ENCODE measurements at places on chromosomes 3 and 15. TPM values are rescaled to one million over a fixed set of nuclear protein-coding genes. Genes with fewer than 3 reads are reported as not detected.

DNA sequence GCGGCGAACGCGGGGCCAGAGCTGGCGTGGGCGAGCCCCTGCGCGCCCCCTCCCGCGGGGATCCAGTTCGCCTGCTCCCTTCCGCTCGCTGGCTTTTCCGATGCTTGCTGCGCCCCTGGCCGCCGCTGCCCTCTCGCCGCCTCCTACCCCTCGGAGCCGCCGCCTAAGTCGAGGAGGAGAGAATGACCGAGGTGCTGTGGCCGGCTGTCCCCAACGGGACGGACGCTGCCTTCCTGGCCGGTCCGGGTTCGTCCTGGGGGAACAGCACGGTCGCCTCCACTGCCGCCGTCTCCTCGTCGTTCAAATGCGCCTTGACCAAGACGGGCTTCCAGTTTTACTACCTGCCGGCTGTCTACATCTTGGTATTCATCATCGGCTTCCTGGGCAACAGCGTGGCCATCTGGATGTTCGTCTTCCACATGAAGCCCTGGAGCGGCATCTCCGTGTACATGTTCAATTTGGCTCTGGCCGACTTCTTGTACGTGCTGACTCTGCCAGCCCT, 721 bp downstream of the P2RY1 start:
- H3K4me3 ChIP-seq = peak overlapping the region; percentile 76
- H3K4me1 ChIP-seq = no peaks in the 10 kb centered on the region
- peak overlapping the region; percentile 78 for H3K27ac ChIP-seq
- DNase-seq = no peak
- no peaks in the 10 kb centered on the region for H3K36me3 ChIP-seq

Gene CNTN4
- 5.3 TPM for total RNA-seq

DNA sequence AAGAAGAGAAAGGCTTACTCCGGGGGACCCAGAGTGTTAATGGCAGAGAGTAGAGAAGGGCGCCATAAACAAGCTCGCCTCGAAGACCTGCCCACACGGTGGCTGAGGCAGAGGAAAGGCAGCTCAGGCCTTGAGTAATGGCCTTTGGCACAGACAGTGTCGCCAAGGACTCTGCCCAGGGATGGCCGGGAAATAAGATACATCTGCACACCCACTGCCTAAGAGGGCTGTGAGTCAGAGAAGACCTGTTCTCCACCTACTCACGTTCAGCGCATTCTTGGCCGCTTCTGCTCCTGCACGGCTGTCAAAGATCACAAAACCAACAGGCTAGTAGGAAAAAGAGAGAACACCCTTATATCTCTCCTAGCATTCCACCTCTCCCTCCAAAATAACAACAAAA, 26.2 kb downstream of the RBPMS2 start:
- H3K4me1 ChIP-seq = no peaks in the 10 kb centered on the region
- peak overlapping the region; percentile 78 for H3K27ac ChIP-seq
- H3K4me3 ChIP-seq = peak overlapping the region; percentile 27
- no peak for DNase-seq
- no peaks in the 10 kb centered on the region for H3K27me3 ChIP-seq
- H3K36me3 ChIP-seq = peaks cover 16% of the 10 kb centered on the region

DNA sequence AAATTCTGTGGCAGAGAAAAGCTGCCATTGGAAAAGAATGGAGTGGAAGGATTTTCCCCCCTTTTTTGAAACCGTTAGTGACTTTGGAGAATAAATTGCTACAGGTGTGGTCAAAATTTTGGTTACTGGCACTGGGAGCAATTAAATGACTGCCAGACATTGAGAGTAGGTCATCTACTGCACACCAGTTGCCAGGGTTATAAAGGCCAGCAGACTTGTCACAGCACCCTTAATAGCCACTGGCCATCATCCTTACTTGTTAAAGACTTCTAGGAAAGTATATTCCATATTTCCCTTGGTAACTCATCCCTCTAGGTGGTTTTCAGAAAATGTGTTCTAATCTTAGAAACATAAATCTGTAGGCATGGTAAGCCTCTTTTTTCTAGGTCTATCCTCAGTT, 8.0 kb downstream of the PIK3CA start:
- peaks cover 35% of the 10 kb centered on the region for H3K4me1 ChIP-seq
- H3K27ac ChIP-seq = no peak overlapping the region
- no peak overlapping the region for H3K4me3 ChIP-seq
- H3K27me3 ChIP-seq = no peaks in the 10 kb centered on the region

GRCh38 chr15:89910891-89911626, 1.7 kb downstream of the ARPIN start:
- DNase-seq = no peak
- H3K4me1 ChIP-seq = peaks cover 16% of the 10 kb centered on the region
- peaks cover 9% of the 10 kb centered on the region for H3K36me3 ChIP-seq
- no peak overlapping the region for H3K4me3 ChIP-seq

- H3K4me1 ChIP-seq = peaks cover 20% of the 10 kb centered on the region
- no peak overlapping the region for H3K27ac ChIP-seq
- no peaks in the 10 kb centered on the region for H3K27me3 ChIP-seq
- H3K4me3 ChIP-seq = no peak overlapping the region
These were observed 15.7 kb downstream of the LIPC start for GRCh38 chr15:58447271-58448010.

DNA sequence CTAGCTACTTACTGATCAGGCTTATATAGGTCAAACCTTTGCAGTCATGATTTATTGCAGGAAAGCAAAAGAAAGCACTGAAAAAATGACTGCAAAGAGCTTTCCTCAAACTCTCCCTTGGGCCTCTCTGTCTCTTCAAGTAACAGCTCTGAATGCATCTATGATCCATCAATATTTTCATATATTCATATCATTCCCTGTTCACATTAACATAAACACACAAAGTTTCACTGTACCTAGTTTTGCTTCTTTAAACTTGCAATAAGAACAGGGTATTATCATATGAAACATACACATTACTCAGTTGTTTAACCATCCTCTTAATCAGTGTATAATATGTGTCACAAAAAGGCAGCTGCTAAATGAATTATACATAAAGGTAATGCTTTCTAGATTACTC, 107.9 kb upstream of the ARL6 start:
- DNase-seq = no peak
- H3K36me3 ChIP-seq = no peaks in the 10 kb centered on the region
- no peaks in the 10 kb centered on the region for H3K4me1 ChIP-seq

- H3K27me3 ChIP-seq = no peaks in the 10 kb centered on the region
- no peaks in the 10 kb centered on the region for H3K4me1 ChIP-seq
- DNase-seq = no peak
- H3K4me3 ChIP-seq = no peak overlapping the region
These were observed 316.4 kb downstream of the SOX2 start for GRCh38 chr3:182028081-182028480.

- H3K36me3 ChIP-seq = no peaks in the 10 kb centered on the region
- no peak for DNase-seq
- no peaks in the 10 kb centered on the region for H3K4me1 ChIP-seq
- no peak overlapping the region for H3K4me3 ChIP-seq
- no peaks in the 10 kb centered on the region for H3K27me3 ChIP-seq
These were observed 24.9 kb downstream of the ZMAT3 start for GRCh38 chr3:179046497-179047353.

DNA sequence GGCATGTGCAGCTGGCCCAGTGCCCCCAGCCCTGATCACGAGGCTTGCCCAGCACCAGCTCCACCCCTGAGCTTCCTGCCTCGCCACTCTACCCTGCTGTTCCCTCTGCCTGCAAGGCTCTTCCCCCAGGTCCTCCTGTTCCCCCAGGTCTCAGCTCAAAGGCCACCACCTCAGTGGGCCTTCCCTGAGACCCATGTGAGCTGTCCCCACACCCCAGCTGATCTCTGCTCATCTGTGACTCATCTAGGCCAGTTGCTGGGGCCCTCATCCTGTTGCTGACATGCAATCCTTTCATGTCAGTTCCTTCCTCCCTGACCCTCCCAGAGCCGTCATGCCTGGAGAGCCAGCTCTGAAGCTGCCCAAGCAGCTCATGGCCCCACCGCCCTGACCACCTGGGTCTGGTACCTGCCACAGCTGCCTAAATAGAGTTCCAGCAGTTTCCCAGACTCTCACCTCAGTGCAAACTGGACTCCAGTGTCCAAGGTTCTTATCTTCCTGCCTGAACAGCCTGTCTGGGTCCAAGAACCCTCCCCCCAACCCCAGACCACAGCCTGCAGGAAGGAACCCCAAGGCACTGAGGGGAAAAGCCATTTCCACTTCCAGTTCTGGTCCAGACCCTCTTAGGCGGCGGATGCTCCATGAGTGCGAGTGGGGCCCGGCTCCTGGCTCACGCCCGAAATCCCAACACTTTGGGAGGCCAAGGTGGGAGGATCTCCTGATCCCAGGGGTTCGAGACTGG, 116.6 kb upstream of the IQSEC1 start:
- H3K27me3 ChIP-seq = no peaks in the 10 kb centered on the region
- no peaks in the 10 kb centered on the region for H3K36me3 ChIP-seq

Gene SPTSSB
- not detected for total RNA-seq

GRCh38 chr3:155131104-155131503, 51.0 kb downstream of the MME start:
- no peaks in the 10 kb centered on the region for H3K36me3 ChIP-seq
- no peaks in the 10 kb centered on the region for H3K27me3 ChIP-seq
- H3K4me3 ChIP-seq = no peak overlapping the region
- no peak overlapping the region for H3K27ac ChIP-seq

DNA sequence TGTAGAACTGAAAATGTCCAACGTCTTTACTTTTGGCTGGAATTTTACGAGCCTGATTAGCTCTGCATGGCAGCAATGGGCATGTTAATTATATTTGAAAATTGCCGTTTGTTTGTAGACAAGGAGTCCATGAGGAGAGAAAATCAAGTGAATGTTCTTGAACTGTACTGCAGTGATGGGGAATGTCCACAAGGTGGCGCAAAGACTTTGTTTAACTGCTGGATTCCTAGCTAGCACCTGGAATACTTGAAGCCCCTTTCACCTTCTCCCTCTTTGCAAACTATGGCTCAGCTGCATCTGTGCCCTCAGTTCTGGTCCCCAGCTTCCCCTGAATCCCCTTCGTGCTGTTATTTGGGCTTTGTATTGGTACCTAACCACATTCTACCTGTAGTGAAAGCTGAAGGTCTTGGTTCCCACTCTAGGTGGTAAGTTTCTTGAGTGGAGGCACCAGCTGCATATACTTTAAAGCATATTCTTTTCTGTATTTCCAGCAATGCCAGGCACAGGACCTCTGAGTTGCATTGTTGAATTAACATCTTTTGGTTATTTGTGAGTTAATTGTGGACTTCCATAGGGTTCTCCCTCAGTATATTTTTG, 25.3 kb downstream of the EXOG start:
- peak; percentile 78 for DNase-seq
- H3K36me3 ChIP-seq = peaks cover 38% of the 10 kb centered on the region
- no peaks in the 10 kb centered on the region for H3K27me3 ChIP-seq
- peaks cover 17% of the 10 kb centered on the region for H3K4me1 ChIP-seq
- H3K4me3 ChIP-seq = no peak overlapping the region

DNA sequence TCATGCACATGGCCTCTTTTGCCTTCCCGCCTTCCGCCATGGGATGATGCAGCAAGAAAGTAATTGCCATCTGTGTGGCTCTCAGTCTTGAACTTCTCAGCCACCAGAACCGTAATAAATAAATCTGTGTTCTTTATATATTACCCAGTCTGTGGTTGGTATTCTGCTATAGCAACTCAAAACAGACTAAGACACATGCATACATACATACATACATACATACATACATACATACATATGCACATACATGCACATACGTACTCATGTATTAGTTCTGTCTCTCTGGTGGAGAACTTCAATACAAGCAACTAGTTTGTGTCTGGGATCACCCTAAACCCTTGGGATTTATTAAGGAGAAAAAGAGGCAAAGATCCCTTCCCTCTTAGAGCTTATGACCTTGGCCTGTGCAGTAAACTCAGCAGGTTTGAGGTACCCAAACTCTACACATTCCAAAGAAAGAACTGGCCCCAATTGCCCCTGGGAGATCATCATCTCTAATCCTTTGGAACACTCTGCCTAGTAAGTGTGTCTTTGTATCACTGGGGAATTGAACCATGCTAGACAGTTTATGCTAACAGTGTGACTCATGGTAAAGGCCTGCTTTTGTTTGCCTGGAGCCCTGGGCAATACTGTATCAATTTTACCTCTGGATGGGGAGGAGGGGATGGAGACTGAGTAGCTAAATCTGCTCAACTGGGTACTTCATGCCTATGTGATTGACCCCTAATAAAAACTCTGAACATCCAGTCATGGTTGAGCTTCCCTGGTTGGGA, 115.6 kb upstream of the LMCD1 start:
- H3K36me3 ChIP-seq = no peaks in the 10 kb centered on the region
- no peaks in the 10 kb centered on the region for H3K4me1 ChIP-seq
- no peak overlapping the region for H3K4me3 ChIP-seq

DNA sequence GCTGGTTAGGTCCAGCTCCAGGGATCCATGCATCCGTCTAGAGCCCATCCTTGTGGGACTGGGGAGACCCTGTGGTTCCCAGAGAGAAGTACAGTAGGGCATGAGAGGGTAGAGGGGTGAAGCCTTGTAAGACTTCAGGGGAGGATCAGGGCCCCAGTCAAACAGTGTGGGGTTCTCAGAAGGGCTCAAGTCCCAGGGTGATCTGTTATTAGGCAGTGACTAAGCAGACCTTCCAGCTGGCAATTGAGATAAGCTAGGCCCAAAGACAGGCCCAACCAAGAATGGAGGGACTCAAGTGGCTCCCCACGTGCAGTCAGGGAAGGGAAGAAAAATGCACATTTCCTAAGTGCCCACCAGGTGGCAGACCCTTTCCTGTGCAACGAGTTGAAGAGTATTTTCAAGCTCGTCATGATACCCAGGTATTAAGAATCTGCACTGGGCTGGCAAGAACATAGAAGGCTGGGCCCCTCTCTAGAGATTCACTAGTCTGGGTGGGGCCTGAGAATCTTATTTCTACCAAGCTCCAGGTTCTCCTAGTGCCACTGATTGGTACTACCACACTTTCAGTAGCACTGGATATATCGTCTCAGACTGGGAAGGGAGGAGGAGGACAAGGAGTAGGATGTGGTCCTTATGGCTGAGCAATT, 240.8 kb downstream of the NR1D2 start:
- H3K36me3 ChIP-seq = no peaks in the 10 kb centered on the region
- peaks cover 10% of the 10 kb centered on the region for H3K4me1 ChIP-seq
- H3K27me3 ChIP-seq = no peaks in the 10 kb centered on the region
- H3K4me3 ChIP-seq = no peak overlapping the region
- no peak for DNase-seq

DNA sequence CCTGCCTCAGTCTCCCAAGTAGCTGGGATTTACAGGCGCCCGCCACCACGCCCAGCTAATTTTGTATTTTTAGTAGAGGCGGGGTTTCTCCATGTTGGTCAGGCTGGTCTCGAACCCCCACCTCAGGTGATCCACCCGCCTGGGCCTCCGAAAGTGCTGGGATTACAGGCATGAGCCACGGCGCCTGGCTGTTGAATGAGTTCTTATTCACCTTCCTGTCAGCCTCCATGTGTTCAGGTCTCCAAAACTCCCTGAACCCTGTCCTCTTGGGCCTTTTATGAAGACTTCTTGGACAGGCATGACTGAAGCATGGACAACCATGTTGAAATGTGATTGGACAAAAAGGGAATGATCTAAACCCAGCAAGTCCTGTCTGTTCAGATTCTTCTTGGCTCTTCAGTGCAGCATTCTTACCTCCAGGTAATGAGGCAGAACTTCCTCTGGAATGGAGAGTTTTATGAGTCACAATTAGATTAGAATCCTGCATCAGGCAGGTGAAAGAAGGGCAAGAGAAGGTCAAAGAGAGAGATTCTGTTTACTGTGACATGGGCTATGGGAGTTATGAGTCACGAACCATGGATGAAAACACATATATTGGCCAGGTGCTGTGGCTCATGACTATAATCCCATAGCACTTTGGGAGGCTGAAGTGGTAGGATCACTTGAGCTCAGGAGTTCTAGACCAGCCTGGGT, 23.1 kb upstream of the EIF4A2 start:
- no peaks in the 10 kb centered on the region for H3K36me3 ChIP-seq
- DNase-seq = no peak
- H3K4me3 ChIP-seq = no peak overlapping the region
- no peaks in the 10 kb centered on the region for H3K27me3 ChIP-seq
- H3K4me1 ChIP-seq = no peaks in the 10 kb centered on the region

GRCh38 chr3:159149131-159149530, 347.3 kb downstream of the MFSD1 start:
- H3K27me3 ChIP-seq = no peaks in the 10 kb centered on the region
- H3K4me3 ChIP-seq = no peak overlapping the region

All from right atrium auricular region (tissue), 2 donors.